OCI-M1 (cell line): ENCODE measurements at places on chromosomes 6 and 20.

- DNase-seq: no peak
These were observed 15.9 kb downstream of the PRDM1 start for GRCh38 chr6:106102034-106102433.

DNA sequence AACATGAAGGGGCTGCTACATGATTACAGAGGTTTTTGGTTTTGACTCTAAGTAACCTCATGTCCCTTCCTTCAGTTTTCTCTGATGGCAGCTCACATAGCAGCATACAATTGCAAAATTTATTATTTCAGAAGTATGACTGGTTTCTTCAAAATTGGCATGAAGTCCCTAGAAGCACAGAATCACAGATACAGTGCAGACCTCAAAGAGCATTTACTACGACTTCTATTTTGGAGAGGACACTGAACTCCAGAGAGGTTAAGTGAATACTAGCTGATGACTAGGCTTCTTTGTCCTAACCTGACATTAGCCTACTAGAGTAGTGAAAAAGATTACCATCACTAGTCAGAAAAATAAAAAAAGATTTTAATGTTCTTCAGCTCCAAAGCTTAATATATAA is 664.3 kb downstream of the RFPL4B start:
- no peak for DNase-seq

- no peak for DNase-seq
These were observed 512.7 kb downstream of the PREX1 start for GRCh38 chr20:48314925-48315592.

DNA sequence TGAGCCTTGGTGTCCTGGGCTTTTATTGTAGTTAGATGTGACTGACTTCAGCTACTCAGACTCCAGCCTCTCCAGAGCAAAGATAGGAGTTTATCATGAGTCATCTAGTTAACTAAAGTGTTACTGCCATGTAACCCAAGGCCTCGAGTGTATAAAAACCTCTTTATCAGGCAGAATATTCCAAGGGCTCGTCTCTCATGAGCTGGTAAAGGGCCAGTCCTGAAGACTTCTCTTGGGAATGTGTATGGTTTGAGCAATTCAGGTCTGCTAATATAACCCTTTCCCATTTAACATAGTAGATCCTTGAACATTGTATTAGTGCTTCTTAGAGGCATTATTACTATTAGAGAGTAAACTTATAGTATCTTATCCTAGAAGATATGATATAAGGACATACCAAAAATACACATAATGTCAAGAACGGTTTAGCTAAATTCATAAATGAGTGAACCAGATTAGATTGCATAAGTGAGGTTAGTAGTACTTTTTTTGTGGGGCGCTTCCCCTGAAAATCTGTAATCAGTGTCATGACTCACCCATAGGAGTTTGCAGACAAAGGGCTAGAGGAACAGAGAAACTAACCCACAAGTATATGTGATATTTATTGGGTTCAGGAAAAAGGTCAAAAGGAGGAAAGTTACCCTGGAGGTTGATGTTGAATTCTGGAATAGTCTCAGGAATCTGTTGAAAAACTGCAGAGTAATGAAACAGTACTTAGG is 16.0 kb downstream of the DSE start:
- no peak for DNase-seq

GRCh38 chr6:148971031-148971927 is 224.4 kb downstream of the UST start:
- DNase-seq: no peak

- DNase-seq: no peak
These were observed 50.2 kb downstream of the STK35 start for GRCh38 chr20:2151858-2152281.

GRCh38 chr6:69232008-69232407 is 564.8 kb downstream of the LMBRD1 start:
- no peak for DNase-seq

- DNase-seq: no peak
These were observed 67.7 kb upstream of the CD93 start for GRCh38 chr20:23153696-23154341.

- DNase-seq: no peak
These were observed 33.2 kb downstream of the LIN28B start for GRCh38 chr6:104990085-104990484.

DNA sequence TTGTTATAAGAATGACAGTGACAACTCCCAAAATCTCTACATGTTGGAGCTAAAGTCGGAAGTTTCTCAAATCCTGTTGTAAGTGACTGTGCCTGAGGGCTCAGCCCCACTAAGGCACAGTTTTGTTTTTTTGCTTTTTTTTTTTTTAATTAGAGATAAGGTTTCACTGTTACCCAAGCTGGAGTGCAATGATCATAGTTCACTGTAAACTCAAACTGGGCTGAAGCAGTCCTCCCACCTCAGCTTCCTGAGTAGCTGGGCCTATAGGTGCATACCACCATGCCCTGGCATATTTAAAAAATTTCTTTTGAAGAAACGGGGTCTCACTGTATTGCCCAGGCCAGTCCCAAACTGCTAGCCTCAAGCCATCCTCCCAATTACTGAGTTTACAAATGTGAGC is 96.9 kb downstream of the DTD1 start:
- DNase-seq: no peak

- DNase-seq: no peak
These were observed 77.1 kb upstream of the MRPS10 start for GRCh38 chr6:42294759-42295158.

DNA sequence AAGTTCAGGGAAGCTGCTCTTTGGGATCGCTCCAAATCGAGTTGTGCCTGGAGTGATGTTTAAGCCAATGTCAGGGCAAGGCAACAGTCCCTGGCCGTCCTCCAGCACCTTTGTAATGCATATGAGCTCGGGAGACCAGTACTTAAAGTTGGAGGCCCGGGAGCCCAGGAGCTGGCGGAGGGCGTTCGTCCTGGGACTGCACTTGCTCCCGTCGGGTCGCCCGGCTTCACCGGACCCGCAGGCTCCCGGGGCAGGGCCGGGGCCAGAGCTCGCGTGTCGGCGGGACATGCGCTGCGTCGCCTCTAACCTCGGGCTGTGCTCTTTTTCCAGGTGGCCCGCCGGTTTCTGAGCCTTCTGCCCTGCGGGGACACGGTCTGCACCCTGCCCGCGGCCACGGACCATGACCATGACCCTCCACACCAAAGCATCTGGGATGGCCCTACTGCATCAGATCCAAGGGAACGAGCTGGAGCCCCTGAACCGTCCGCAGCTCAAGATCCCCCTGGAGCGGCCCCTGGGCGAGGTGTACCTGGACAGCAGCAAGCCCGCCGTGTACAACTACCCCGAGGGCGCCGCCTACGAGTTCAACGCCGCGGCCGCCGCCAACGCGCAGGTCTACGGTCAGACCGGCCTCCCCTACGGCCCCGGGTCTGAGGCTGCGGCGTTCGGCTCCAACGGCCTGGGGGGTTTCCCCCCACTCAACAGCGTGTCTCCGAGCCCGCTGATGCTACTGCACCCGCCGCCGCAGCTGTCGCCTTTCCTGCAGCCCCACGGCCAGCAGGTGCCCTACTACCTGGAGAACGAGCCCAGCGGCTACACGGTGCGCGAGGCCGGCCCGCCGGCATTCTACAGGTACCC is at the start of gene ESR1:
Gene ESR1, plus strand, starts transcription at position 170 of the 858 bp plus-strand sequence. Its CDS starts 231 bp downstream, at position 401.
- DNase-seq: no peak
